ENCODE measurements at places on chromosomes 6 and 20.

GRCh38 chr6:140480852-140481251, 1106.4 kb upstream of the CITED2 start:
- DNase-seq = no peak

GRCh38 chr20:62760856-62761758, 35.2 kb upstream of the MRGBP start:
- no peak for DNase-seq

- no peak for DNase-seq
Observed at GRCh38 chr6:32938494-32938893, 2.3 kb downstream of the HLA-DMB start.

DNA sequence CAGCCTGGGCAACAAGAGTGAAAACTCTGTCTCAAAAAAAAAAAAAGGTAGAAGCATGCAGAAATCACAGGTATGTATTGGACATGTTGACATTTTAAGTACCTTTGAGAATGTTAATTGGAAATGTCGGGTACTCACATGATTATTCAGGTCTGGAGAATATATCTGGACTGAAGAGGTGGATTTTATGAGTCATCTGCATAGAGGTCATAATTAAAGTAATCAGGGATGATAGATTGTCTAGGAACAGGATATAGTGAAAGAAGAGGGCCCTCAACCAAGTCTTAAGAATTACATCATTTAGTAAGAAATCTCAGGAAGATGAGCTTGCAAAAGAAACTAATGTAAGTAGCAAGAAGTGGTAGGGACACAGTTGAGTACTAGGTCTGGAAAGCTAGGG, 212.5 kb downstream of the UTRN start:
- DNase-seq = no peak

- DNase-seq = no peak
Observed at GRCh38 chr6:76694795-76695194, 622.3 kb upstream of the IMPG1 start.

GRCh38 chr20:37714978-37715672, 21.3 kb downstream of the CTNNBL1 start:
- DNase-seq = no peak

DNA sequence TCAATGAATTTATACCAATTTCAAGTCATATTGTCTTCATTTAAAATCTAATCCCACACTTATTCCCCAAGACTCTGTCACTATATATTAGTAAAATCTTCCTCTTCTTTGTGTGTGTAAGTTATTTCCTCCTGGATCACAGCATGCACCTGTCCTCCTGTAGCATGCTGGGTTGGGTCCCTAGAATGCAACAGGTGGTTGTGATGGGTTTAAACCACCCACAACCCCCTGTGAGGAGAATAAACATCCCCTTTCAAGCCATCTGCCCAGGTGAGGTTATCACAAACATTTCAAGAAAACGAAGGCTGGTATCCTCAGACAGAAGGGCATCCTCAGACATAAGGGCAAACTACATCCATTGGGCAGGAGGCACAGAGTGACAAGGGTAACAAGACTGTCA, 26.4 kb downstream of the DZANK1 start:
- DNase-seq = no peak

DNA sequence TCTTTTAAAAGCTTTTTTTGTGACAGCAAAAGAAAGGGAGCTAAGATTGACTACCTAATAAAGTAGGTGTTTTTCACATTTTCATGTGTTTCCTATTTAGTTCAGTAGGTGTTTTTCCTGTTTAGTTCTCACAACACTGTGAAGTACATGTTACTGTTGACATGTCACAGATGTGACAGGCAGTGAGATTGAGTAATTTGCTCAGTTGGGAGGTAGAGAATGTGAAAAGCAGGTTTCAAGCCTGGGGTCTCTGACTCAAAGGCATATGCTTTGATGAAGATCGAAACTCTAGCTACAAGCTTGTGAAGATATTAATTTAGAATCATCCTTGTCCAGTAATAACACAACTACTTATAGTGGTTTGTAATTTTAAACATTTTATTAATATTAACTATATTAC, 43.1 kb downstream of the SLX4IP start:
- no peak for DNase-seq

- DNase-seq = no peak
Observed at GRCh38 chr6:43492673-43493072, 15.3 kb downstream of the TJAP1 start.

DNA sequence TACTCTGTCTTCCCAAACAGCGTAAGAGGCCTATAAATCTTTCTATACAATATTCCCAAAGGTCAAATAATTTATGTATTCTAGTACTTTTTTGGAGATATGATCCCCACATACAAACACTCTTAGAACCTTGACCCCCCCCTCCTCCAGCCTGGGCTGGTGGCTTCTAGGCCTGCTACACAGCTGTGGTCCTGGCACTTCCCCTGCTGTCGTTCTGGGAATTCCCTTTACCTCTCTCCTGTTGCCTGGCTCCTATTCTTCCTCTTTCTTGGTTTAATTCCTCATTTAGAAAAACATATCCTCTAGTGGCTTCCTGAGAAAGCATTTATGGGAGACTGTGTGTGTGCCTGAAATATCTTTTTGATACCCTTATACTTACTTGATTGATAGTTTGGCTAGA, 4.1 kb upstream of the TXLNB start:
- no peak for DNase-seq

DNA sequence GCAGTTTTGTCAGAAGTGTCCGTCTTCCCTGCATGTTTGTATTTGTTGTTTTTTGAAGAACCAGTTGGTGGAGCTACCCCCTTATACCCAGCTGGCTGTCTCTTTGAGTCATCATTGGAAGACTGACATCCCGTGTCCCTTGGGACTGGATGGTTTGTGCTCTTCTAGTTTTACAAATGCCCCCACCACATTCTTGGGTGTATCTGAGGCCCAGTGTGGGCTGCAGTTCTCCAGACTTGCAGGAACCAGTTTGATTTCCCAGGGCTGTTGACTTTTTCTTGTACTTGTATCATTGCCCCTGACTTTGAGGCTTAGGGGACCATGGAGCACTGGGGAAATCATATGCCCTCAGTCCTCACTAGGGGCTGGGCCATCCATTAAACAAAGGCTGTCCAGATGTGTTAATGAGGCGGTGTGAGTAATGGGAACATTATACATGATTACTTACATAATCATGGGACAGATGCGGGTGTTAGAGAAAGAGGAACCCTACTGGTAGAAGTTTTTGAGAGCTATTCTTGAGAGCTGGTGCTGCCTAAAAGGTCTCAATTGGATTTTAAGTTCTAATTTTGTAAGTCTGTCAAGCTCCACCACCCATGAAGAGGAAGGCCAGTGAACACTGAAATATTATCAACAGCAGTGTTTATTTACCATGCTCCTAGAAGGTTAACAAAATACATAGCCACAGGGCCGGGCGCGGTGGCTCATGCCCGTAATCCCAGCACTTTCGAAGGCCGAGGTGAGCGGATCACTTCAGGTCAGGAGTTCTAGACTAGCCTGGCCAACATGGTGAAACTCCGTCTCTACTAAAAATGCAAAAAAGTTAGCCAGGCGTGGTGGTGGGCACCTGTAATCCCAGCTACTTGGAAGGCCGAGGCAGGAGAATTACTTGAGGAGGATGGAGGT, 8.5 kb downstream of the JARID2 start:
- DNase-seq = no peak

DNA sequence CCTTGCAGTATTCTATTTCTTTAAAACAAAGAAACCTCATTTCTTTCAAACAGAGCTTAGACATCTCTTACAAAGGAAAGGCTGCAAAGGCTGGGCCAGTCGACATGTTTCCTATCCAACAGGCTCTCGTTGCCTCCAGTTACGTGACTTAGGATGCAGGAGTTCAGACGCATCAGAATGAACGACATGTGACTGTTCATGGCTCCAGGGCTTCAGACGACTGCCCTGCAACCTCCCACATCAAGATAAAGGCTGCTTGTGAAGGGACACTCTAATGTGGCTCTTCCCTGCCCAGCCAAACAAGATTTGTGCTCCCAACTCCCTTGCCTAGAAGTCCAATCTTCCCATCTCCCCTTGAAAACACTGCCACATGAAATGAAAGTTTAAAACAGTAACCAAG, 14.3 kb upstream of the NEDD9 start:
- DNase-seq = no peak

DNA sequence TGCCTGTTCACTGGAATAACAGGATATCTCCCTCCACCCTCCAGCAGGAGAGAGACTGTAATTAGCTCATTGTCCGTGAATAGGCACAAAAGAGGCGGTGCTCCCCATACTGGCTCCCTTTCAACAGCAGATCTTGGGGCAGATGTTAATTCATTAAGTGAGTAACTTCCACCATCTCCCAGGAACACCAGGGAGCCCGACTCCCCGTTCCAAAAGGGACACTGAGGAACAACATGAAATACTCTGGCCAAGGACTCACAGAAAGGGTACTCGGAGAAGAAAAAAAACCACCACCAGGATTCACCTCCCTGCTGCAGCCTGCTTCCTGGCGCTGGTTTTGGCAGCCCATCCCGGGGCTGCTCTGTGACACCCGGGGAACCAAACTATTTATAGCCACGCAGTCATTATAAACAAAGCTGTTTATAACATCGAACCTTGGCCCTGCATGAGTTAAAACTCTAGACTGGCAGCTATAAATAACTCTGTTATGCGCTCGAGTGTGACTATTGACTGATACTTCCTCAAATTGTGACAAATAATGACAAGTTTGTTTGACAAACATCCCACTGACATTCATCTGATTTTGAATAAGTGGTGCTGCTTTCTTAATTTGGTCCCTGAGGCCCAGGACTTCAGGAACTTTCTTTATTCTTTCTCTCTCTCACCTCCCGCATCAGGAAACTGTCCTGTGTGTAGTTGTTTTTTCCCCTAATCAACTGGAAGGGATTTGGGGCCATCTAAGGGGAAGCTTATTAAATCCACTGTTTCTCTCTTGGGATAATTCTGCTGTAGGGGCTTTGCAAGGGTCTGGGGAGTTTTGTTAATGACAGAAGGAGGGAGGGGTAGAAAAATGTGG, 521.6 kb downstream of the CD83 start:
- DNase-seq = no peak

- no peak for DNase-seq
Observed at GRCh38 chr20:3801299-3801698, 5.2 kb downstream of the CDC25B start.

GRCh38 chr6:134873500-134874388, 76.2 kb downstream of the ALDH8A1 start:
- DNase-seq = no peak

DNA sequence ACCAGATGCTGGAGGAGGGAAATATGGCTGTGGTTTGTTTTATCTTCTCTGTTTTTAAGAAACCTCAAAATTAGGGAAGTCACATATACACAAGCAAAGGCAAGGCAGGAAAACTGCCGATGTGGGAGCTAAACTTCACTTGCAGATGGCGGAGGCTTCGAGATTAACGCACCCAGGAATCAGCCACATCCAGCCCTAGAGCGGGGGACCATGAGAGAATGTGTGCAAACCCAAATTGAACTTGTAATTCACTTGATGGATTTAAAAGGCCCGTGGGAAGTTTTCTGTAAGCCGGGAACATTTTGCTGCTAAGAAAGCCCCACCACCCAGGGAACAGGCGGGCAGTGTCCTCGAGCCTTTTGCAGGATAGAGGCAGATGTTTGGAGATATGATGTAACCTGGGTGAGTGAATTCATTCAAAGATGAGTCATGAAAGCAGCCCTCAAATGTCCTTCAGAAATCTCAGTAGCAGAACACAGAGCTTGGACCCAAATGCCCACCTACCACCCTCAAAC, 39.9 kb downstream of the PREX1 start:
- no peak for DNase-seq

DNA sequence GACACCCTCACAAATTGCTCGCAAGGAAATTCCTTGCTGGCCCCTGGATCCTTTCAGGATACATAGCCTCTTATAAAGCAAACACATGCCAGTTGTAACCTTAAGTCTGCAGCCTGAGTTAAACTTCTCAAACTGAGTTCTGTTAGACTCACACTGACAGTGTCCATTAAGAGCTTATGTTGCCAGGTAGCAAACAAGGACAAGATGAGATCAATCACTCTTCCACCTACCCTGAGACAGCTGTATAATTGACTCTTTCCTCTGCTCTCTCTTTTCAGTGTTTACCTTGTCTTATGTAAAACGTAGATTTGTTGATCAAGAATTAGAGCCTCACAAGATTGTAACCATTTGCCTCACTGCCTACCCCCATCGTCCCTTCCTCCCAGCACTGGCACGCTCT, 359.8 kb downstream of the EPM2A start:
- DNase-seq = no peak

GRCh38 chr6:55576811-55577210, 2.2 kb downstream of the HMGCLL1 start:
- DNase-seq = no peak

DNA sequence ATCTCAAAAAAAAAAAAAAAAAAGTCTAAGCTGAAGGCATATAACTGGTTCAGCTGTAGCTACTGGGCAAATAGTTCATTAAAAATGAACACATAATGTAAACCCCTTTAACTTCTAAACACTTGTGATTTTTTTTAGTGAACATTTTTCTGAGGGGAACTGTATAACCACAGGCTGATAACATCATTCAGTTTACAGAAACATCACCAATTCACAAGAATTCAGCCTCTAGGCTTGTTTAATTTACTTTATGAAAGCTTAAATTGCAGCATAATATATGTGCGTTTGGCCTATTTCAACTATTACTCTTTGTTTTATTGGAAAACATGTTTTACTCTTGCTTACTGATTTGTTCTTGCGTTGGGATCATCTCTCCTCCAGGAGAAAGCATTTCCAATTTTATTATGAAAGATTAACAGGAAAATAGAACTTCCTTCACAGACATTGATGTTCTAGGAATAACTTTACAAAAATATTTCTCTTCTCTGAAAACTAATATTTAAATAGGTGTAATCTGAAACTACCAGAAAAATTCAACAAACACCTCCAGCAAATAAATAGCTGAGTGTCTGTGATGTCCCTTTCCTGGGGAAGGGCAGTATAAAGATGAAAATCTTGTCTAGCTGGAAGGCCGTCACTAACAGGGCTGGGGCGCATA, 284.5 kb downstream of the UST start:
- DNase-seq = no peak

- DNase-seq = no peak
Observed at GRCh38 chr6:137723273-137724017, 143.6 kb upstream of the TNFAIP3 start.

GRCh38 chr20:2446845-2447244, 23.7 kb downstream of the SNRPB start:
- DNase-seq = no peak

DNA sequence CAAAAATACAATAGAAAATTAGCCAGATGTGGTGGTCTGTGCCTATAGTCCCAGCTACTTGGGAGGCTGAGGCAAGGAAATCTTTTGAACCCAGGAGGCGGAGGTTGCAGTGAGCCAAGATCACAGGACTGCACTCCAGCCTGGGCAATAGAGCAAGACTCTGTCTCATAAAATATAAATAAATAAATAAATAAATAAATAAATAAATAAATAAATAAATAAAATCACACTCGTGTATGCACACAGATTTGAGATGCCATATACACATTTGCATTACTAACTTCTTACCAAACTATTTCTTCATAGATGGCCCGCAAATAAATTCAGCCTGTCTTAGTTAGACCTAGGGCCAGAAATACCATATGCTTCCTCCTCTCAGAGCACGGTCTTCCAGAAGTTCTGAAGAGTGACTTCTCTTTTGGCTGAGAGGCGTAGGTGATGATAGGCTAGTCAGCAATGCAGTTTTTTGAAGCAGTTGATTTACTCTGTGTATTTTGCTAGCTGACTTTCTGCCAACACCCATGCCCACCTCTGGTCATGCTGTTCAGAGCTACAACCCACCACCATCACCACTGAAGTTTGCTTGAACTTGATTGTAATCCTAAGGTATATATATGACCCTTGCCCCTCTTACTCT, 150.1 kb downstream of the SASH1 start:
- DNase-seq = no peak

GRCh38 chr6:20564777-20565176, 30.5 kb downstream of the CDKAL1 start:
- DNase-seq = no peak
